ENCODE measurements at places on chromosomes 4 and X. TPM values are rescaled to one million over a fixed set of nuclear protein-coding genes. Genes with fewer than 3 reads are reported as not detected.

DNA sequence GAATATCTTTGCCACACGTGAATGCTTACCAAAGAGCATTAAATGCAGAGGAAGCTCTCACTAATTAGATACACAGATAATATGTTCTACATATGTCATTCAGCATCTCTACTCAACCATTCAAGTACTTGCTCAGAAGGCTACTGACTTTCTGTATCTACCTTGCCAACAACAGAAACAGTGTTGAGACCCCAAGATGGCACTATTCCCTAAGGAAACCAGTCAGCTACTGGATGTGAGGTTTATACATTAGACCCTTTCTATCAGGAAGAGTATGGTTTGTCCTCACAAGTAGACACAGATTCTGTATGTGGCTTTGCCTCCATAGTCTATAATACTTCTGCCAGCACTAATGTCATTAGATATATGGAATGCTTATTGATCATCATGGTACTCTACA, 443.9 kb upstream of the INTU start:
- no peak for DNase-seq

- no peak for DNase-seq
Measured at GRCh38 chrX:14915596-14915995, 42.4 kb downstream of the MOSPD2 start.

TLR2 gene
- 3.5 TPM for total RNA-seq

NHSL2 gene
- 4.7 TPM for total RNA-seq

Measured in Right ventricle myocardium superior (tissue), 1 donor.